ENCODE measurements at places on chromosomes 5 and 9.

DNA sequence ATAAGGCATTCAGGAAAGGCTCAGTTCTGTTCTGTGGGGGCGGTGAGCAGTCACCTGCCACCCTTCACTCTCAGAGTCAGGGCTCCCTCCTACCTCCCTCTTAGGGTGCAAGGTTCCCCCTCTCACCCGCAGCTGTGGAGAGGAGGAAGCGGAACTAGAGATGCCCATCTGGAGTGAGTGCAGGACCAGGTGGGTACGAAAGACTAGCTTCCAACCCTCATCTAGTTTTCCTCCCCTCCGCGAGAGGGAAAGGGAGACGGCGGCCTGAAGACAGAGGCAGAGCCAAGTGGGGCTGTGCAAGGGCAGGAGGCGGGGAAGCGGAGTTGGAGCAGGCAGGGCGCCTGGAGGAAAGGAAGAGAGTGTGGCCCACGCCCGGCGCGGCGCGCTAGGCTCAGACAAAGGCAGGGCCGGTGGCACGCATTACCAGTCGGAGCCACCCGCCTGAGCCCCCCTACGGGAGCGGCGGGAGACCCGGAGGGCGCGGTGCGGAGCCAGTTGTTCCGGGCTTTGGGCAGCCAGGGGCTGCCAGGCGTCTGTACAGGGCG lies 7.3 kb downstream of the PRR7 start:
- DNase-seq, result no peak

- no peak for DNase-seq
Measured at GRCh38 chr5:93874491-93874890, 133.1 kb upstream of the POU5F2 start.

DNA sequence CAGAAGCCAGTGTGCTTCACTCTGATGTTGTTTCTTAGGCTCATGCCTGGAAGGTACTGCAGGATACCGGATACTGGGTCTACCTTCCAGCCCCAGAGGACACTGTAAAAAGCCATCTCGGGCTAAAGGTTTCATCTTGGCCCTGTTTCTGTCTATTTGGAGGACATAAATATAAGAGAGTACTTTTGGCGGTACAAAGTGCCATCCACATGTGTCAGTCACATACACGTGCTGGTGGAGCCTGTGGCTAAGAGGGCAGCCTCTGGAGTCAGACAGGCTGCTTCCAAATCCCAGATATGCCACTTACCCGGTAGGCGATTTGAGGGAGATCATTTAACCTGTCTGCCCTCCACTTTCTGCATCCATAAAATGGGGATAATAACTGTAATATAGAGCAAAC lies 160.4 kb downstream of the NR3C1 start:
- no peak for DNase-seq

- no peak for DNase-seq
Measured at GRCh38 chr5:26872337-26872736, 166.0 kb downstream of the CDH9 start.

DNA sequence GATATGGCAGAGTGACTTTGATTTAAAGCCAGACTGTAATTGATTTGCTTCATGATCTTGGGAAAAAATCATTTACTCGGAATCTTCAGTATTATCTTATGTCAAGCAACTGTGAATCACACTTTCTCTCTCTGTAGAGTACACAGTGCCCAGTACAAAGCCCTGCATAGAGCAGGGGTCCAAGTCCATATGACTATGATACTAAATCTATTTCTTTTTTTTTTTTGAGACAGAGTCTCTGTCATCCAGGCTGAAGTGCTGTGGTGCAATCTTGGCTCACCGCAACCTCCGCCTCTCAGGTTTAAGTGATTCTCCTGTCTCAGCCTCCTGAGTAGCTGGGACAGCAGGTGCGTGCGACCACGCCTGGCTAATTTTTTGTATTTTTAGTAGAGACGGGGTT lies 194.8 kb upstream of the SEMA6A start:
- DNase-seq, result no peak

DNA sequence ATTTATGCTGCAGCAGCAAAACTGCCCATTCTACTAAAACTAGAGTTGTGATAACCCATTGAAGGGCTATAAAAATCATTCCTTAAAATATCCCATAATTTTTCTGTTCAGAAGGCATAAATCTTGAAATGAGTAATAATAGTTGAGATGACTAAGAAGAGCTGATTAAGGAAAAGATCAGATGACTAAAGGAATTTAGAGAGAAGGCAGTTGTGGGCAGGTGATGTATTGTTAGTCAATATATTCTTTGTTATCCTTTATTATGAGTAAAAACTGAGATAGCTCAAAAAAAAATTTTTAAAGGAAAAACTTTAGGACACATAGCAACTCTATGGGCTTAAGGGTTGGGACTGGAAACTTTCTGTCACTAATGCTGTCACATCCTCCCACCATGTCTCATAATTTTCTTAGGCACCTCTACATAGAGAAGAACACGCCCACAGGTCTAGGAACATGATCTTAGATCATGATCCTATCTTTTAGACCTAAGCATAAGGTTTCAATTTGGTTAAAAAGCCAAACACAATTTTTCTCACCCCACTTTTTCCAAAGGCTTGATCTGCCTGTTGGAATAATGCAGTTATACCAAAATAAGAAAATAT lies 597.5 kb upstream of the MEF2C start:
- no peak for DNase-seq

DNA sequence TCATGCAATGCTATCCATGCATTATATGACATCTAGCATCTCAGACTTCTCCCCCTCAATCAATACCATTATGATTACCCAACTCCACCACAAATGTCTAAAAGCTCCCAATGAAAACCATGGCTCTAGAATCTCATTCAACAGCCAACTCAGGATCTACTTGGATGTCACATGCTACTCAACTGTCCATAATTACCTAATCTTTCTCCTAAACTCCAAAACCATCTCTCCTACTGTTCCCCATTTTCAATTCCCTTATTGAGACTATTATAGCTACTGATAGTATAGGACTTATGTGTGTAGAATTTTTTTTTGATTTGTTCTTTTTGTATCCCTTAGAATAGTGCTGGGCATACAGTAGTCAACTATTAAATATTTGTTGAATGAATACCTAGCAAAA lies 8.2 kb upstream of the STRBP start:
- no peak for DNase-seq

DNA sequence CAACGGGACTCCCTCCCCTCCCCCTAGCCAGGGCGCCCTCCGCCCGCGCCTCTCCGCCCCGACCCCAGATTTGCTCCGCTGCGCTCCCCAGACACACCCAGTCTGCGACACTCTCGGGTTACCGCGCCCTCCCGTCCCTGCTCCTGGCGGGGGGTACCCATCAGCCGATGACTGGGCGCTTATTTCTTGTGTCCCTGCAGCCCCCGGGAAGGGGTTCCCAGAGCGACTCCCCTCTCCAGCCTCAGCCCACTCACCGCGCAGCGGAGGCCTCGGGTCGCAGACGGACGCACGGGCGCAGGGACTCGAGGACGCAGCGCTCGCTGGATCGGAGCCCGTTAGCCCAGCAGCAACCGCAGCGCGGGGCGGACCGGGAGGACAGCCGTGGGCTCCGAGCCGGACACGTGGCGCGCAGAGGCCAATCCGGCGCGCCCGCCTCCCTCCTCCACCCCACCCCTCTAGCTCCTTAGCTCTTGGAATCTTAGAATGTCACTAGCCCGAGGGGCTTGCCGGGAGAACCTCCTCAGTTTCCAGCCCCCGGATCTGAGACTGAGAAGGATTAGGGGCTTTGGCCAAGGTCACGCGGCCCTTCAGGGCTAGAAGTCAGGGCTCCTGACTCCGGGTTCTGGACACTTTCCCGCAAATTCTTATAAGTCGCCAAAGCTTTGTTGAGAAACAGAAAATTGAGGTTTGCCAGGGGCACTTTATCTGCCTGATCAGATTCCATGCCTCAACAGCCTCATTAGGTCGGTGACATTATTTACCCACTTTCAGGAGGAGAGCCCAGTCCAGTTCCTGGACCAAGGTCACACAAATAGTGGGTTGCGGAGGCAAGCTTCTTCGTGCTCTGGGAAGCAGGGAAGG lies at the start of gene ANXA6:
TSS of gene ANXA6 (minus strand) at position 354 of the 861 bp plus-strand sequence. CDS start 9,878 bp downstream, outside the sequence.
- DNase-seq, result peak; percentile 50

DNA sequence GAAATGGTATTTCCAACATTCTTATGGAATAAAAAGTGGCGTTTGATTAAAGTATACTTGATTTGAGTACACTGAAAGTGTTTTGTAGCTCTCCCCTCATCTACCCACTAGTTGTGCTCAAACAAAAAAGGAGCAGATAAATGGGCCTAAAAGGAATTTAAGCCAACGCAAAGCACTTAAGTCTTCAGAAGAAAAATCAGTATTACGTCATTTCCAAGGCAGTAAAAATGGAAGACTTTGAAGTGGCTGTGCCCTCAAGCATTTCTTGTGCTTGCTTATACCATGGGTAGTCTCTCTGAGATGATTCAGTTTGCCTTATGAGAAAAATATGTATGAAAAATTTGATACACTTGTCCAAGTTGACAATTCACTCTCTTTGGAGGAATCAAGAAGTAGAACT lies 279.9 kb upstream of the CD180 start:
- no peak for DNase-seq

- no peak for DNase-seq
Measured at GRCh38 chr5:42274913-42275312, 148.3 kb upstream of the GHR start.

GRCh38 chr9:75299324-75299723 lies 211.0 kb downstream of the OSTF1 start:
- DNase-seq, result no peak

DNA sequence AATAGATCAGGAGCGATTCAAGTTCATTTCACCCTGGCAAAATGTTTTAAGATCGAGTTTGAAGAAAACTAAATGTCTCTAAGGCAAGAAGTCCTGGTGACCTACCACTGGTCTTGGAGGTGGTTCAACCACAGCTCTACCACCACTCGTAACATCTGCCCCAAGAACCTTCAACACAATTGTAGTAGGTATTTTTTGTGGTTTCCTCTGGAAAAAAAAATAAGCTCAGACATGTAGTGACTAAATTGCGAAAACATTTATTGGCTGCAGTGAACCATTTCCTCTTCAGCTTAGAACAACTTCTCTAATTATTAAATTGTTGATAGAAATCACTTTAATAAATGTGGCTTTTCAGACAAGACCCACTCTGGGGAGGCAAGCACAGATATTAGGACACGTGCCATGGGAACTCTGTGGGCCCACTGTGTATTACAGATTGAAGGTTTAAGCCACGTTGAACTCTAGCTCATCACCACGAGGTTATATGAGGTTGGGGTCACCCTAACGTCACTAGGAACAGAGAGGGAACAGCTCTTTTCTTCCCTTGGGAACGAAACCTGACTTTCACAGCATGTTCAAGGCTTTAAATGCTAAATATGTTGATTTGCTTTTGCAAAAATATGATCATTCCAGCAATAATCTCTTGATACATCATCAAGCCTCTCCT lies 142.9 kb downstream of the HSD17B3 start:
- DNase-seq, result no peak

DNA sequence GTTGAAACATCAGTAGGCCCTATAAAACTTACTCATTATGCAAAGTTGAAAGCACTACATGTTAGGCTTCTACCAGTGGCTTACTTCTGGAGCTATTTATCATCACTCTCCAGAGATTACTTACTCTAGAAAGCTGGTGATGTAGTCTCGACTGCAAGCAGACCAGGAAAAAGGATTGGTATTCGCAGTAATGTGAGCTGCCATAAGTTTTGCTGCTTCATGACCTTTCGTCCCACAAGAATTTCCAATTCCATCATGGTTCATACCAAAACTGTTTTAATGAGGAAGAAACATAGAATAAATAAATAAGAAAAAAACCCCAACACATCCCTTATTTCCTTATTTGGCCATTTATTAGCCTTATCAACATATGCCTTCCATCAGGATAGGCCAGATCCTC lies 181.9 kb downstream of the ADAMTS6 start:
- no peak for DNase-seq

DNA sequence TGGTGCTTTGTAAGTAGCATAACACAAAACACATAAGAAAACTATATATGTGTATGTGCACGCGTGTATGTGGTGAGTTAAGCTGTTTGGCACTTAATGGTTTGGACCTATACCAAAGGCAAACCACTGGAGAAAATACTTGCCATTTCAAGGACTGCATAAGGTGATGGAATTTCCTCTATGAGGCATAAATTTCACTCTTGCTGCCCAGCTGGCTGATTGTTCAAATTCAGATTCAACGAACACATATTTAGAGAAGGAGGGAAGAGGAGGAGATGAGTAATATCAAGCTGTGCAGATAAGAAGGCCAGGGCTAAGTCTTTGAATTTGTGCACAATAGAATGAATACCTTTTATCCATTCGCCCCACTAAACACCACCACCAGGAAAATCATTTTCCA lies 470.6 kb upstream of the MPDZ start:
- DNase-seq, result no peak

- DNase-seq, result no peak
Measured at GRCh38 chr5:1540166-1540565, 16.4 kb upstream of the LPCAT1 start.

- no peak for DNase-seq
Measured at GRCh38 chr5:39775086-39775796, 350.5 kb upstream of the DAB2 start.

DNA sequence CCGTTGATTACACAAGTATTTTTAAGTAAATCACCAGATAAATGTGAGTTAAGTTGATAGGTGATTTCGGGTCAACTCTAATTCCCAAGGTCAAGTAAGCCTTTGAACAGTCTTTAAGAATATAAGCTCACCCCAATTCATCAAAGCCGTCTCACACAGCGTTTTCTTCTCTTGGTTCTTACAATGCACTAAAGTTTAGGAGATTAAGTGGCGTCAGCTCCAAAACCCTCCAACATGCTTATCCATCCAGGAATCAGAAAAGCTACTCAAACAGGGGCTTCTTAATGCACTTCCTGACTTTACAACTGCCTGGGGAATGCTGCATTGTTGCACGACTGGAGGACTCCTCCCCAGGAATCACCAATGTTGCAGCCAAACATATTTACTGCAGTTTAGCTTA lies 206.2 kb upstream of the EFNA5 start:
- DNase-seq, result no peak

GRCh38 chr9:95462249-95463147 lies 54.3 kb downstream of the PTCH1 start:
- peak; percentile 35 for DNase-seq

DNA sequence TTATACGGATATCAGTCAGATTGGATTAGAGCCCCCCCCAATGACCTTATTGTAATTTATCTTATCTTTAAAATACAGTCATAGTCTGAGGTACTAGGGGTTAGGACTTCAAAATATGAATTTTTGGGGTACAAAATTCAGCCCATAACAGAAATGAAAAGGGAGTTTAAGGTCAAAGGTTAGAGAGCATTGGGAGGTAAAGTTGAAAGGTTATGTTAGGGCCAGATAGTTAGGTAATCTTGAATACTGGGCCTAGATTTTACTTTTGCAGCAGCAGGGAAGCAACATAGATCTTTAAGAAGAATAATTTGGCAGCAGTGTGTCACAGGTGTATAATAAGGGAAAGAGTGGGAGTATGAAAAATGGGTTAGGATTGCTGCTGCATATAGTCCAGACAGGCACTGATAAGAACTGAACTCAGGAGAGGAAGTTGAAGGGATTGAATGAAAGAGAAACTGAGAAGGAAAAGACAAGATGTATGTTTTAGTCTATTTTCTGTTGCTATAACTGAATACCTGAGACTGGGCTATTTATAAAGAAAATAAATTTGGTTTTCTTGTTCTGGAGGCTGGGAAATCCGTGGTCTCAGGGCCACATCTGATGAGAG lies 10.7 kb upstream of the GCNT4 start:
- DNase-seq, result no peak

GRCh38 chr9:26685818-26686217 lies 206.8 kb downstream of the CAAP1 start:
- no peak for DNase-seq
